Activated CD8-positive, alpha-beta T cell treated with anti-CD3 and anti-CD28 coated beads for 36 hours (primary cell): ENCODE measurements at places on chromosomes 16 and 17. TPM values are rescaled to one million over a fixed set of nuclear protein-coding genes. Genes with fewer than 3 reads are reported as not detected.

Gene RAP1GAP2
- 0.31 TPM for total RNA-seq

Gene OTOP3
- total RNA-seq = not detected

Gene NSRP1
- 28.4 TPM for total RNA-seq

Gene SSTR5
- total RNA-seq = not detected

Gene MPHOSPH6
- total RNA-seq = 51.2 TPM

Gene RNF157
- total RNA-seq = 37.2 TPM

Gene TRAPPC2L
- total RNA-seq = 61.9 TPM

Gene GUCY2D
- not detected for total RNA-seq

- DNase-seq = no peak
Measured at GRCh38 chr16:50301626-50302471, 35.5 kb downstream of the ADCY7 start.

DNA sequence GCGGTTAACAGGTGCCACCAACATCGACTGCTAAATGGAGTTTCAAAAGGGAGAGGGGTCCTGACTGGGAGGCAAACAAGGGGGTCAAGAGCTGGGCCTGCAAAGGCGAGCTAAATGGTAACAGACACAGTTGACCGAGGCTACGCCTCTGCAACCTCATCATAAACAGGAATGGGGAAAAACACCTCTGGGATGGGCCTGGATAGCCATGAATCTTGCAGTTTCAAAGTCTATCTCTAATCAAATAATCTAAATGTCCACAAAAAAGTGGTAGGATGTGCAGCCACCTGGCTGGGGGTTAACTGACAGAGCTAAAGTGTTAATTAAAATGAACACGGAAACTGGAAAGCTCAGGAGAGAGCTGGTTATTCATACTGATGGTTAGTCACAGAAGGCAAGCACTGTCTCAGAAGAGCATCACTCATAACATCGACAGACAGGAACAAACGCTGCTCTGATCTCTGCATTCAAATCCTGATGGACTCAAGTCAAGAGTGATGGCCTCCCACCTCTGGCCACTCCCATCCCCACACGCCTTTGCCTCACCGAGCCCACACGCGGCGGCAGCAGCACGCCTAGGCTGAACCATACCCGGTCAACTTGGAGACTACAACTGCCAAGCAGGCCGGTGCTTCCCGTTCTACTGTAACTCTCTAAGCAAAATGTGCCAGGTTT, 56.3 kb downstream of the CREBBP start:
- DNase-seq = no peak

- DNase-seq = no peak
Measured at GRCh38 chr17:58969612-58970011, 137.1 kb downstream of the TRIM37 start.

DNA sequence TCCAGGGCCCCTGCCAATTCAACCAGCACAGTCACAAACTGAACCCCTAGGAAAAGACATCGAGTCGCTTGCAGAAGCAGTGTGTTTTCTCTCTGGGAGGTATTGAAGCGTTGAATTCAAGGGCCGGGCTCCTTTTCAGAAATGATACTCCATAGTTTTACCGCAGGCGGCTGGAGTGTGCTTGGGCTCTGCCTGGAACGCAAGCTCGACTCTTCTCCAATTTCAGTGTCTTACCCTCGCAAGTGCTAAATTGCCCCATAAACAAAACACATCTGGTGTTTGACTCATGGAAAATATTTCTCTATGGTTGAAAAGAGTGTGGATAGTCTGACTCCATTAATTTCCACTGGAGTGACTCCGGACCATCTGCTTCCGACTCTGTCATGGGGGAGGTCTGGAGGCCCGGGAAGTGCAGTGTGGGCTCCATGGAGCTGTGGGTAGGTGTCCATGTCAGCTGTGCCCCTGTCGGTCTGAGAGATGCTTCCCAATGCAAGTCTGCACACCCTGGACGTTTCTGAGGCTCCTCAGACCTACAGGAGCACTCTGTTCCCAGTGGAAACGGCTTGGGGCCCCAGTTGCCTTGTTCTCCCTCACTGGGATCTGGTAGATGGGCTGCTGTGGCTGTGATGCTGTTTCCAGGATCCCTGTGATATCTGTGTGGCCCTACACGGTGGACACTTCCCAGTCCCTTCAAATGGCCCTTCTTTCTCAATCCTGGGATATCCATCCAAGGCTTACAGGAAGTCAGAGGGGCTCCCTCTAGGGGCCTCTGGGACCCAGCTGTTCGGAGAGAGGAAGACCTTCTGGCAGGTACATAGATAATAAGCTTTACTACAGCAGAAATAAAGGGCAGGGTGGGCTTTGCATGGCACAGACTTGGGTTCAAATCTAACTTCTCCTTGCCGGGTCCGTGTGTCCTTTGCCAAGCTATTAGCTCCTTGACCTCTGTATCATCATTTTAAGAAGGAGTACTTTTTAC, 119.8 kb upstream of the CDH13 start:
- no peak for DNase-seq

- peak; percentile 5 for DNase-seq
Measured at GRCh38 chr17:65455972-65456343, 105.5 kb downstream of the AXIN2 start.

DNA sequence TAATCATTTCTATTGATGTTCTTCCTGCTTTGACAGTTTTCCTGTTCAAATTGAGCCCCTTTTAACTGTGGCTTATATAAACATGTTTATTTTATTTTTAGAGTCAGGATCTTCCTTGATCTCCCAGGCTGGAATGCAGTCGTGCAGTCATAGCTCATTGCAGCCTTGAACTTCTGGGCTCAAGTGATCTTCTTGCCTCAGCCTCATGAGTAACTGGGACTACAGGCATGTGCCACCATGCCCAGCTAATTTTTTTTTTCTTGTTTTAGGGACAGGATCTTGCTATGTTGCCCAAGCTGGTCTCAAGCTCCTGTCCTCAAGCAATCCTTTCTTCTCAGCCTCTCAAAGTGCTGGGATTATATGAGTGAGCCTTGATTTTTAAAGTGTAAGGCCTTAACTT, 14.7 kb downstream of the PHKB start:
- DNase-seq = no peak

GRCh38 chr16:3025032-3026002, 1.5 kb downstream of the THOC6 start:
- DNase-seq = no peak

DNA sequence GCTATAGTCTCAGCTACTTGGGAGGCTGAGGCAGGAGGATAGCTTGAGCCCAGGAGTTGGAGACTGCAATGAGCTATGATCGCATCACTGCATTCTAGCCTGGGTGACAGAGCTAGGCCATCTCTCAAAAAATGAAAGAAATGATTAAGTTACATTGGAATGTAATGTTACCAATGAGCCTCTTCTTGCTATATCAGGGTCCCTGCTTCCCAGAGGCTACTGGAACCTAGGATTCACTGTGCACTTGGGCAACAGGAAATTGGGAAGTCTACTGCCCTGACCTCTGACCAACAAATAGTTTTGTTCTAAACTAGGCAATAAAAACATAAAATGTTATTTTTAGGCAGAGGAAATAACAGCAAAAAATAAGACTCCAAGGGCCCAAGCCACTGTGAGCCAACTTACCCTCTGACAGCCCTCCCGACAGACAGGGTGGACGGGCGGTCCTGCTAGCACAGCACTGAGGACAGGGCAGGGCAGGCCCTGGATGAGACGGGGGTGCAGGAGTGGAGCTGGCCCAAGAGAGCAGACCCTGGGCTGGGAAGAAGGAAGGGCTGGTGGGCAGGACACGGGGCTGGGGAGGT, 27.5 kb downstream of the NSMCE1 start:
- DNase-seq = no peak

- DNase-seq = no peak
Measured at GRCh38 chr17:82282239-82283207, 9.0 kb upstream of the CSNK1D start.

DNA sequence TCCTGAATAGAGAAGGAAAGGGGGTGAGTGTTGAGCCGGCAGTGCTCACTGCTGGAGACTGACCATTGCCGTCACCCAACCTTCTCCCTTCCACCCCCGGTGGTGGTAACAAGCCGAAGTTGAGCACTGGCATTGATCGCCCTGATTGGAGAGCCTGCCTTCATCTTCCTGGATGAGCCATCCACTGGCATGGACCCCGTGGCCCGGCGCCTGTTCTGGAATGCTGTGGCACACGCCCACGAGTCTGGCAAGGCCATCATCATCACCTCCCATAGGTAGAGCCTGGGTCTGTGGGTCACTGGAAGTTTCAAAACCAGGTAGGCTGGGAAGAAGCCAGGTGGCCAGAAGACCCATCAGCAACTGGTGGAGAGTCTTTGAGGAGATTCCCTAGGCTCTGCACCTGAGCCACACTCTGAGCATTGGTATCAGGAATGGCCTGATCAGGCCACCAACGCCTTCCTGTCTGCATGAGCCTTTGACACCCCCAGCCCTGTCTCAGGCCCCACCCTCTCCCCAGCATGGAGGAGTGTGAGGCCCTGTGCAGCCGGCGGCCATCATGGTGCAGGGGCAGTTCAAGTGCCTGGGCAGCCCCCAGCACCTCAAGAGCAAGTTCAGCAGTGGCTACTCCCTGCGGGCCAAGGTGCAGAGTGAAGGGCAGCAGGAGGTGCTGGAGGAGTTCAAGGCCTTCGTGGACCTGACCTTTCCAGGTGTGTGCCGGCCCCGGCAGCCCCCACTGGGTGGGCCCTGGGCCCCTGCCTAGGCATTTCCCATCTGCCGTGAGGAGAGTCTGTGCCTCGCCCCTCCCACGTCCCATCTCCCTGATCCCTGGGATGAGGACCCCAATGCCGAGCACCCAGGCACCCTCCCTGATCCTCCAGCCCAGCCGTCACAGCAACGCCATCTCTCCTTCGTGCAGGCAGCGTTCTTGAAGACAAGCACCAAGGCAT, 4.9 kb upstream of the CCNF start:
- no peak for DNase-seq

DNA sequence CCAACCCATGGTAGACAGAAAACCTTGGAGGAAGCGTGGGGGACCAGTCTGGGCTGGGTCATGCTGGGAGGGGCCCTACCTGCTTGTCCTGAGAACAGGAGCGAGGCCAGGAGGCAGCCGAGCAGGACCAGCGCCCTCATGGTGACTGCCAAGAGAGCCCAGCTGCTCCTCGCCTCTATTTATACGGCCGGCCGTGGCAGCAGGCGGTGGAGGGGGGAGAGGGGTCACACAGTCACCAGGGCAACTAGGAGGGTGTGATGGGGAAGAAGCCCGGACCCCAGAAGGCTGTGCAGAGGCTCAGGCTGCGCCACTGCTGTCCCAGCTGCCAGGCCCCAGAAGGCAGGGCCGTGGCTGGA, at the start of gene SRL:
SRL (minus strand) TSS at position 153 of the 356 bp plus-strand sequence; CDS start at position 140, 13 bp downstream.
- DNase-seq = no peak

DNA sequence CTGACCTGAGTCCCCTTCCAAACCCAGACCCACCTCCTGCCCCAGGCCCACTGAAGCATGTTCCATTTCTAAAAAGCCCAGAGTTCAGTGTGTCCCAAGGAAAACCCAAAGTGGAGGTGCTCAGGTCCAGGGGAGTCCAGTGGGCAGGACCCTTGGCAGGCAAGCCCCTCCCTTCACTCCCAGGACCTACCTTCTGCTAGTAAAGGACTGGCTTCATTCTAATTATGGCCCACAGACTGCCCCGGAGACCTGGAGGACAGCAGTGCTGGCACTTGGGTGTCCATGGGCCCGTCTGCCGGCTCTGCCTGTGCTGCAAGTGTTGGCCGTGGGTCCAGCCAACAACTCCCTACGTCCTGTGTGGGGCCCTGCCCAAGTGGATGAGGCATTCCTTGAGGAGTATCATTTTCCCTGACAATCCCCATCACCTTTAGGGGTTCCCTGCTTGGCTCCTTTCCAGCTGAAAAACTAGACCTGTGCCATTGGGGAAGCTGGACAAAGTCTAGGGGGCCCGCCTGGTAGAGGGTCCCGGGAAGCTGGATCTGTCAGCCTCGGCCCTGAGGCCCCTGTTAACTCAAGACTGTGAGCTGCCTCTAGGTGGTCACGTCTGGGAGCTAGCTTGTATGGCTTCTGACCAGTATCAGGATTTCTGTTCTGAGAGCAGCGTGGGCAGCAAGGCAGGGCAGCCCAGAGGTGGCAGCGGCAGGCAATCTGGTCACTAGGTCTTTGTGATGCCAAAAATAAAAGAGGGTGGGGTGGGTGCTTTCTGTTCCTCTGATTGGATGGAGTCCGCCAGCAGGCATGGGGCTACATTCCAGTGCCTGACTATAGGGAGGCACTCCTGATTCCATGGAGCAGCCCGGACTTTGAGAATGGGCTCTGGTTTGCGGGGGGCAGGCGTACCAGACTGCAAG, 8.2 kb downstream of the CBX2 start:
- DNase-seq = no peak

DNA sequence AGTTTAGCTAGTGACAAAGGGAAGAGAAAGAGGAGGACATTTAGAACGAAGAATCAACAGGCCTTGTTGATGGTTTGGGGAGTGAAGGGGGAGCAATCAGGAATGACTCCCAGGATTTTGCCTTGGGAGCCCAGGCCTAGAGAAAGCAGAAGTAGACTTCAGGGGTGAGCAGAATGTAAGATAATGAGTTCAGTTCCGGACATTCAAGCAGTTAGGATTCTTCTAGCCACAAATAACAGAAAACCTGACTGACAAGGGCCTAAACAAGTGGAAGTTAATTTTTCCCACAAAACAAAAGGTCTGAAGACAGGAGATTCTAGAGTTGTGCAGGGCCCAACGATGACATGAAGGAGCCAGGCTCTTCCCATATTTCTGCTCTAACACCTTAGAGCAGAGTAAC, 45.9 kb downstream of the SKAP1 start:
- DNase-seq = no peak

GRCh38 chr17:30921544-30922196, at the start of gene ADAP2:
Gene ADAP2 (plus strand): TSS chr17:30921945. CDS start chr17:30922015, 70 bp downstream.
- DNase-seq = no peak

- no peak for DNase-seq
Measured at GRCh38 chr16:968620-969019, 2.2 kb downstream of the LMF1 start.

- no peak for DNase-seq
Measured at GRCh38 chr17:62094175-62094574, 29.1 kb upstream of the MED13 start.

- peak; percentile 84 for DNase-seq
Measured at GRCh38 chr16:361872-362701, 8.3 kb downstream of the MRPL28 start.

DNA sequence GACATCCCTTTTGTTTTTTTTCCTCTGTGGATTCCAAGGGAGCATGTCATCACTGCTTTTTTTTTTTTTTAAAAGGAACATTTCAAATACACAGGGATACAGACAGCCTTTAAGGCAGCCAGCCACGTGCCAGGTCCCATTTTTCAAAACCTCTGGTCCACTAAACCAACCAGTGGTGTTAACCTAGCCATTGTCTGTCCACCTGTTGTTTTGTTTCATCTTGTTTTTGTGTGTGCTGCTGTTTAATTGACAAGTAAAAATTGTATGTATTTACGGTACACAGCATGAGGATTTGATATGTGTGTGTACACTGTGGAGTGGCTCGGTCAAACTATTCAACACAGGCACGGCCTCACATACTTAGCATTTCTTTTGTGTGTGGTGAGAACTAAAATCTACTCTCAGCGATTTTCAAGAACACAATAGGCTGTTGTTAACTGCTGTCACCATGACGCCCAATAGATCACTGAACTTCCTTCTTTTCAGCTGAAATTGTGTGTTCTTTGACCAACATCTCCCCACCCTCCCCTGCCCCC, 19.2 kb downstream of the TMEM114 start:
- DNase-seq = no peak
